ENCODE measurements at places on chromosomes 16 and 17. TPM values are rescaled to one million over a fixed set of nuclear protein-coding genes. Genes with fewer than 3 reads are reported as not detected.

The NDRG4 gene
- total RNA-seq: 290 TPM

The IL21R gene
- 0.13 TPM for total RNA-seq

The WSB1 gene
- 47.1 TPM for total RNA-seq

The FA2H gene
- total RNA-seq: 0.16 TPM

The PHAF1 gene
- 11.7 TPM for total RNA-seq

The MAPT gene
- total RNA-seq: 37.7 TPM

The CALB2 gene
- total RNA-seq: 0.30 TPM

The SPATA32 gene
- not detected for total RNA-seq

The MLKL gene
- 3.0 TPM for total RNA-seq

The KIF1C gene
- total RNA-seq: 720 TPM

The TBX6 gene
- 1.0 TPM for total RNA-seq

- DNase-seq: no peak
These were observed 37.2 kb downstream of the HAPSTR1 start for GRCh38 chr16:9128346-9129342.

DNA sequence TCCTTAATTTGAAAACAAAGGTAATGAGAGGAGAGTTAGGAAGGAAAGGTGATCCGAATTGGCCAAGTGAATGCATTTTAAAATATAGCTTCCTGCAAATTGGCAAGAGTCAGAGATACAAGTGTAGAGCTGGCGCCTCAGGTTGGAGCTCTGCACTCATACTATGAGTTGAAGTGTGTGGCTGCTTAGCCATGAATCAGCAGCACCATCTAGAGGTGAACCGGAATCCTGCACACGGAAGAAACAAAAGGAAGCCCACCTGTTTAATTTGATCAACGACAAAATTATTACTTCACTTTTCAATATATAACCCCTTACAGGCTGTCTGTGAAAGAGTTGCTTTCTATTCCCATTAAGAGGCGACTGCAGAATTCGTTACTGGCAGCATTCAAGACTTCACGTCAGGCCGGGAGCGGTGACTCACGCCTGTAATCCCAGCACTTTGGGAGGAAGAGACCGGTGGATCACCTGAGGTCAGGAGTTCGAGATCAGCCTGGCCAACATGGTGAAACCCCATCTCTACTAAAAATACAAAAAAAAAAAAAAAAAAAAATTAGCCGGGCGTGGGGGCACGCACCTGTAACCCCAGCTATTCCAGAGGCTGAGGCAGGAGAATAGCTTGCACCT, 1253.7 kb upstream of the CDH8 start:
- peak; percentile 39 for DNase-seq

GRCh38 chr17:51012538-51012937, 108.1 kb downstream of the SPAG9 start:
- no peak for DNase-seq

DNA sequence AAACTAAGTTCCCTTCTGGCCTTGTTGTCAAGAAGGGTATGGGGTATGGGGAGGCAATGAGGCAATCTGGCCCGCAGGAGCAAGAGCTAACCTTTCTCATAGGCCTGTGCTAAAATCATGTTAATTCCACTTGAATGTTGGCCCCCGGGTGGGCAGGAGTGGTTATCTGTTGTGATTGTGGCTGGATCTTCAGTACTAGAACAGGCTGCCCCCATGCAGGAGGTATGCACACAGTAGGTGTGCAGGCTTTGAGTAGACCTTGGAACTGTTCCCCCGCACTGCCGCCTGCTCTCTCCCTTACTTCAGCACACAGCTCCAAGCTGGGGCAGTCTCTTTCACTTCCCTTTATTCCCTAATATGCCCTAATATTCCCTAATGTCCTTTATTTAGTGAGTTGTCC, 52.4 kb upstream of the TANGO6 start:
- no peak for DNase-seq

- DNase-seq: no peak
These were observed 250.0 kb upstream of the CACNG5 start for GRCh38 chr17:66584927-66585326.

DNA sequence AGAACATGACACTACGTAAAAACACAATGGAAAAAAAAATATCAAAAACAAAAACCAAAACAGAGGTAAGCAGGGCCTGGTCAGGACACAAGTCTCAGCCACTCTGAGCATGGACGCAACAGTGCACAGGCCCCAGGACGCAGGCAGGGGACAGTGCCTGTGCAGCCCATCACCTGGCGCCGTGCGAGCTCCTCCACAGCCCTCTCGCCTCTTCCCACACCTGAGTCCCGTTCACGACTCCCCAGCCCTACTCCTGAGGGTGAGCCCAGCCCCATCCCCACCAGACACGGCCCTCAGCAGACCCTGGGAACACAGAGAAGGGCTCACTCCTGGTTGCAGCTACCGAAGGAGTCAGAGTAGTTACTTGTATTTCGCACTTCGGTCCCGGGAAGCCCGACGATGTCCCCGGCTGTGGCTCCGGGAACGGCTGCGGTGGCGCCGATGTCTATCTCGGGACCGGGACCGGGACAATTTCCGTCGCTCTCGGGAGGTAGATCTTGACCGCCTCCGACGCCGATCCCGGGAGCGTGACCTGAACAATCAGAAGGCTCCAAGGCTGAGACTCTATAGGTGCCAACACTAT, 9.4 kb downstream of the HBQ1 start:
- no peak for DNase-seq

DNA sequence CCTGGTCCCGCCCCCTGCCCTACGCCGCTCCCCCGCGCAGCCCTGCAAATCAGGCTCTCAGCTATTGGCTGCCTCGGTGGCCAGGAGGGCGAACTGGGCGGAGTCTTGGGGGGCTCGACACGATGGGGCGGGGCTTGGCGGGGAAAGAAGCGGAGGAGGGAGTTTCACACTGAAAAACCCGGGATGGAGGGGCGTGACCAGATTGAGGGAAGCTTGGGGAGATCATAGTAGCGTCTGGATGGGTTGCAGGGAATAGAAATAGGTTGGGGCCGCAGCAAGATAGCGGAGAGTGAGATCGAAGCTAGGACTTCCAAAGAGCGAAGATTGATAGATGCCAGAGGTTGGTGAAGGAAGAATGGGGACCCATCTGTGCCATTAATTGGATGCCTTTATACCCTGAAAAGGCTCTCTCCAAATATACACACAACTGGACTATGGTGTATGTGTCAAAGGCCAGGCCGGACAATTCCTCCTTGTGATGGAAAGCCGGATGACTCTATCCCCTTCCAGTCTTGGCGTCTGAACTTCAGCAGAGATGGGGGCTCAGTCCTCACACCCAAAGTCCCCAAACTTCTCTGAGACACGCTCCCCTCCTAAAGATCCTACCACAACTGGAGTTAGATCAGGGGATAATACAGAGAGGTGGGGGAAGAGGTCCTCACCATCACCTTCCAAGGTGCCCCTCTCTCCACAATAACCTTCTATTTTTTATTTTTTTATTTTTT, 376 bp upstream of the STAC2 start:
- DNase-seq: peak; percentile 81

- DNase-seq: no peak
These were observed 342.4 kb upstream of the TBX2 start for GRCh38 chr17:61057257-61057656.

Data from Right ventricle myocardium superior (tissue), 1 donor.